ENCODE measurements at places on chromosomes 4 and X.

GRCh38 chrX:12700745-12701144, 90.5 kb upstream of the PRPS2 start:
- DNase-seq: no peak

GRCh38 chrX:9728261-9728660, 37.4 kb downstream of the GPR143 start:
- no peak for DNase-seq

DNA sequence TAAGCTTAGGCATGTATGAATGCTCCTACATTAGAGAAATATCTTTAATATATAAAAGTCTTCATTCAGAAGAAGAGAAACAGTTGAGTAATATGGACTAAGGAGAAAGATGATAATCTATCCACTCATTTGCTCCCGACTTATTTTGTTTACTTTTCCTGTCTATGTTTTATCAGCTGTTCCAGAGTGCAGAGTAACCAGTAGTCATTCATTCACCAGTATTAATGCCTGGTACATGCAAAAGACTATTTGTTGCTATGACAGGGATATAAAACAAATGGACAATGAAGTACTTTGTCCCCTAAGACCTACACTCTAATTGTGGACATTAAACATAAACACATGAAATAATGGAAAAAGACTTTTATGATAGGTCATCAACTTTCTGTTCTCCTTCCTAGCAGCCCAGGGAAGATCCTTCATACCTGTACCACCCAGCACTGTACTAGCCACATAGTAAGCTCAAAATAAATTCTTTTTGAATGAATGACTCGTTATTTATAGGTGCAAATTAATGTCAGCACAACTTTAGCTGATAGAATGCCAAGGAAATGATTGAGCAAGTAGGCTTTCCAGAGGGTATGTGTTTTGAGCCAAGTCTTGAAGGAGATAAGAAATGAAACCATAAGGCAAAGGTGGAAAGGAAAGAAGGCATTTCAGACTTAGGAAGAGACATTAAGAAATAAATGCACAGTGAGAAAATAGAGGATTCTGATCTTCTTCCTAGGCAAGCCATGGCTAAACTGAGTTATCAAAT, 45.0 kb upstream of the IL13RA1 start:
- no peak for DNase-seq

DNA sequence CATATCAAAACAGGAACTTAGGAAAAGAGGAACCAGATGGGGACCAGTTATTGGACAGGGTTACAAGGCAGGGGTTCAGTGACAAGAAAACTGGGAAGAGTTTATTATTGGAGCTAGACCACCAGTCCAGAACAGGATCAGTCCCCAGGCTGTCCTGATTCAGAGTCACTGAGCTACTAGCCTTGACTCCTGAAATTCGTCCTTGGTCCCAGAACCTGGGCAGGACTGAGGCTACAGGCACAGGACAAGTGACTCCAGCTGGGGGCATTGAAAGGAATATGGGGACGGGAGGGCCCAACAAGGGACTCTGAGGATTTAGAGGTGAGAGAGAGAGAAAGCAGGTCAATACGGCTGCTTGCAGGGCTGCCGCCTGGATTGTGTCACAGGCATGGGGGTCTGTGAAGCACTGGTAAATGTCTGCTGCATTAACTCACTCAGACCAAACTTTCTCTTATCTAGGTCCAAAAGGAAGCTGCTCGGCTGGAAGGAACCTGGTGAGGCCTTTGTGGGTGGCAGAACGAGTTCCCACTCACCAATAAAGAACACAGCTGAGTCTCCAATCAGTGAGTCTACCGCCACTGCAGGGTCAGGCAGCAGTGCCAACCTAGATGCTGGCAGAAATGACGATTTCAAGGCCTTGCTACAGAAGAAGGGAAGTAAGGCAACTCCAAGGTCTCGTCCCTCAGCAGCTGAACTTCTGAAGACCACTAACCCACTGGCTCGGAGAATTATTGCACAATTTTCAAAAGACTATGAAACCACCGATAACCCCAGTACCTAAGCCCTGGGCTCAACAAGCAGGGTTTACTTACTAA, 11.3 kb upstream of the RTL5 start:
- DNase-seq: no peak

GRCh38 chr4:58456727-58457384, 1346.7 kb upstream of the IGFBP7 start:
- no peak for DNase-seq

DNA sequence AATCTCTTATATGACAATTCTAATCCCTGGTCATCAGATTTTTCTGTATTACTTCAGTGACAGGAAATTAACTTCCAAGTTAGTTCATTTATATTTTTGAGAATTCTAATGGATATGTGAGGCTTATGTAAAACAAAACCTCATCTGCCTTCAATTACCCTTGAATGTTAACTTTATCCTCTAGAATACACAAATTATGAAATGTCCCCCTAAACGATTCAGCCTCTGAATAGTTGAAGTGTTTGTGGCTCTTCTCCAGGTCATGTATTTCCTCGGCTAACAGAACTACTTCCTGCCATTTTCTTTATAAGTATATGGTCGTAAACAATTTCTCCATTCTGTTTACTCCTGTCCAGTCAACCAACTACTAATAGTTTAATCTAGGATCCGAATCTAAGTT, 401.3 kb downstream of the PCDH10 start:
- no peak for DNase-seq

- no peak for DNase-seq
Measured at GRCh38 chr4:54800831-54801530, 143.2 kb downstream of the KIT start.

- no peak for DNase-seq
Measured at GRCh38 chr4:115360431-115360830, 247.0 kb upstream of the NDST4 start.

DNA sequence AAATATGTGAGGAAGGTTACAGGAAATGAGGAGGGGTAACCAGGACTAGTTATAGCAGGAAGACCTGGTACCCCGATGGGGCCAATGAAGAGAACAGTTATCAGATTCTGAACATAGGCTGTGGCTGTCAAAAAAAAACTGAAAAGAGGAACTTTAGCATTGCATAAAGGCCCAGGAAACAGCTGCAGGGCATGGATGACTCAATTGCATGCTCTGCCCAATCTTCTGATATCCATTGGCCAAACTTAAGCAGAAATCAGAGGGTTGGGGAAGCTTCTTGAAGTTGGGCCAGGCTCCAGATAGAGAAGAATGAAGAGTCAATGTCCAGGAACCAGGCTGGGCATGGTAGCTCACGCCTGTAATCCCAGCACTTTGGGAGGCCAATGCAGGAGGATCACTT, 1222.4 kb upstream of the PRKX start:
- DNase-seq: no peak

DNA sequence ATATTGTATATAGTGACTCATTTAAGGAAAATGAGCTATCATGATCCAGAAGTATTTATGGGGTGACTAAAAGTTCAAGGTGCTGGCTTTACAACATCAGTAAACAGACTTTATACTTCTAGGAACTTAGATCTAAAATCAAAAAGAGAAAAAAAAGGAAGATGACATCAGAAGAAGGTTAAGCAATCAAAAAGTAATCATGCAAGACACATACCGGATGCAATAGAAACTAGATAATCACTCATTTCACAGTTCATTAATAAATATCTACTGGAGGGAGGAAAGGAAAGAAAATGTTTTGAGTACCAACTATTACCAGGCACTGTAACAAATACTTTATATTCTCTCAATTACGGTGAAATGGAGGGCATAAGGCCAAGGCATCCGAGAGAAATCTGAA, 276.4 kb downstream of the SPRY1 start:
- no peak for DNase-seq

DNA sequence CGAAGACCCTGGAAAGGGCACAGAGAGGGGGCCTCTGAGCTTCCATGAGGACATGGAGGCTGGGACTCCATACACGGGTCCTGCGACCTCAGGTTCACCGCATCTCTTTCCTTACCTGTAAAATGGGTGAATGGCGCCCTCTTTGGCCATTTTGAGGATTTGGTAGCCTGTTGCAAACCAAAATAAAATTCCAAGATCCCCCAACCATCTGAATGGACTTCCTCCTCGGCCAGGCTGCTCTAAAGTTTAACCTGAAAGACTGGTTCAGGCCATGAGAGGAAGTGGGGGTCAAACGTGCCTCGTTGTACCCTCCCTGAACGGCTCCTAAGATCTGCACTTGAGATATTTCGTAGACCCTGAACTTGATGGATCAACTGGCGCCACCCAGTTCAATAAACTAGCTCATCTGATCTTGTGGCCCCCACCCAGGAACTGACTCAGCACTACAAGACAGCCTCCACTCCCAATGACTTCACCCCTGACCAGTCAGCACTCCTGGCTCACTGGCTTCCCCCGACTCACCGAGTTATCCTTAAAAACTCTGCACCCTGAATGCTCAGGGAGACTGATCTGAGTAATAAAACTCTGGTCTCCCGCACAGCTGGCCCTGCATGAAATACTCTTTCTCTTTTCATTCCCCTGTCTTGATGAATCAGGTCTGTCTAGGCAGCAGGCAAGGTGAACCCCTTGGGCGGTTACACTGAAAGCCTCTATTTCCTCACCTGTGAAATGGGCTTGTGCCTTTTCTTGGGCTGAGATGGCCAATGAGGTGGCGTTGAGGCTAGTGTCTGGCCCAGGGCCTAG, 32.9 kb upstream of the GPR78 start:
- no peak for DNase-seq

DNA sequence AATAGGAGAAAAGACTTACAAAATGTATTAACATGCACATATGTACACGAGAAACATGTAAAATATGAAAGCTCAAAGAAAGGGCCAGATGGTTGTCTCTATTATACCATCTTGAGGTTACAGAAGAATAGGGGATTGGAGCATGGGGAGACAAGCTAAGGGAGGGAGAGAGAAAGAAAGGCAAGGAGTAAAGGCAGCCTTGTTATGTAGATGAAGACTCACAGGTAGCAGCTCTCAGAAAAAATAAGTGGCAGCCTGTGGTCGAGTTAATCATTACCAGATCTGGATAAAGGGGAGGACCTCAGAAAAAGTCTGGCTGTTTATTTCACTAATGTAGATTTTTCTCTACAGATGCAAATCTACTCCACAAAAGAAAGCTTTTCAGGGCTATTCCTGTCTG, 26.6 kb upstream of the PPP1R2C start:
- DNase-seq: no peak

- no peak for DNase-seq
Measured at GRCh38 chr4:24970191-24970590, 57.3 kb upstream of the CCDC149 start.

- no peak for DNase-seq
Measured at GRCh38 chr4:145423017-145423708, 58.5 kb upstream of the SMAD1 start.

DNA sequence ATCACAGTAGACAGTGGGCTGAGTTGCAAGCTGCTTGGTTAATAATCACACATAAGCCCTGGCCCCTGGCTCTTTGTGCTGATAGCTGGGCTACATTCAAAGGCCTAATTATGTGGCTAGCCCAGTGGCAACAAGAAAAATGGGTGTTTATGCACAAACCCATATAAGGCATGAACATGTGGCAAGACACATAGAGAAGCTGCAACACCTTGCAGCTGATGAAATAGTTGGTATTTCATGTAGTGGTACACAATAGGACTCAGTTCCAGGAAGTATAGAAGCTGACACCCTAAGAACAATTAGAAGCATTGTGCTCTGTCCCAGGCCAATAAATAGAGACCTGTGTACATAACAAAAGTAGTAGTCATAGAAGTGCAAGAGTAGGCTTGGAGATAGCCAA, 14.6 kb upstream of the ZNF630 start:
- no peak for DNase-seq

- no peak for DNase-seq
Measured at GRCh38 chr4:73850261-73850970, 2.7 kb upstream of the PF4V1 start.

DNA sequence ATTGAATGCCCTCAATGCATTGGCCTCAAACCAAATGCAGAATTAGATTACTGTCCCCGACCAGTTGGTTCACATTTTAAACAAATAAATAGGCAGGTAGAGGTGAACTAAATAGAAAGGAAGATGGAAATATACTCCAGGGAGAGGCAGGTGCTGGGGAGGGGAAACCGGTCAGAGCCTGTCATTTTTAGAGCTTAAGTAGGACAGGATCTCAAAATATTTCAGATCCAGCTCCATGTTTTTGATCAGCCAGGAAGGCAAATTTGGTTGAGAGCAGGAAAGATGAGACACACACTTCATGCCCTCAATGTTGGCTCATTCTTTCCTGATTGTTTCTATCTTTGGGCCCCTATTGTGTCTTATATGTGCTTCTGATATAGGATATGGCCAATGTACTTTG, 206.7 kb downstream of the SHROOM3 start:
- DNase-seq: no peak

DNA sequence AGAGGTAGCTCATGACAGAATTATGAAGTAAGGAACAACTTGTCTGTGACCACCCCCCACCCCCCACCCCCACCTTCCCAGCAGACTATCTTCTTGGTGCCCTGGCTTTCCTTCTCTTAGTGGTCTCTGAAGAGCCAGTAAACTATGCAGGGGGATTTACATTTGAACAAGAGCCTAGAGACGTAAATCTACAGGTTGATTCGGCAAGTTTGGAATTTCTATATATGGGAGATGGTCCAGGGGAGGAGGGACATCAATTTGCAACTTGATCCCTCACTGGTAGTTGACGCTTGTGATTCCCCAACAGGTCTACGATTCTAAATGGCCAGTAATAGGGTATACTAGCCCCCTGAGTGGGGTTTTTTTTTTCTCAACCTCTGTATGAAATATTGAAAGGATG, 36.7 kb downstream of the IL13RA1 start:
- DNase-seq: no peak

- no peak for DNase-seq
Measured at GRCh38 chr4:168685136-168685809, 188.4 kb downstream of the PALLD start.

DNA sequence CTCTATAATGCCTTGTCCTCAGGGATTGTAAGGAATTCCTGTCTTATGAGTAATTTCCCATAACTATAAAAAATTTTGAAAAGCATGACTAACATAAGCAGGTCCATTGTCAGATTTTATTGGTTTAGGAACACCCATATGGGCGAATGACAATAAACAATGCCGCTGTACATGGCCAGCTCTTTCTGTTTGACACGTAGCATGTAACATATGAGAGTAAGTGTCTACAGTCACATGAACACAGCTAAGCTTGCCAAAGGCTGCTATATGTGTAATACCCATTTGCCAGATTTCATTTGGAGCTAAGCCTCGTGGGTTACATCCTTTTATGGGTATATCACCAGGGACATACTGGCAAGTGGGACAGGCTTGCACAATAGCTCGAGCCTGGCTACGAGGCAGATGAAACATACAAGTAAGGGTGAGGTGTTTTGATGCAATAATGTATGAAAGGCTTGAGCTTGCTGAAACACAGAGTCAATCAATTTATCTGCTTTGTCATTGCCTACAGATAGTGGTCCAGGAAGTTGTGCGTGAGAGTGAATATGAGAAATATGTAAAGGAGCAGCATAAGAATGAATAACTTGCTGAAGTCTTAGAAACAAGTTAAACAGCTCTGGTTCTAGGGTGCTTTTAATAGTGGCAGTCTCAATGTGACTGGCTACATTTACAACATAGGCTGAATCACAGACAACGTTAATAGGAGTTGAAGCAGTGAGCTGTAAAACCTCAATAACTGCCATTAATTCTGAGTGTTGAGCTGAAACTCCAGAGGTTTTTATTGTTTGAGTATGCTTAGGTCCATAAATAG, 67.4 kb upstream of the UGT2B10 start:
- DNase-seq: no peak

Data from CD4-positive, alpha-beta T cell (primary cell).